ENCODE measurements at places on chromosomes 3 and 15. TPM values are rescaled to one million over a fixed set of nuclear protein-coding genes. Genes with fewer than 3 reads are reported as not detected.
A peak's percentile ranks its signal among the peaks of the same experiment; 100 is the strongest.

SPINT1 gene
- total RNA-seq, result not detected

PRICKLE2 gene
- 10.0 TPM for total RNA-seq

KBTBD12 gene
- 34.4 TPM for total RNA-seq

SLC28A2 gene
- not detected for total RNA-seq

CLSTN2 gene
- 4.5 TPM for total RNA-seq

EIF4E3 gene
- total RNA-seq, result 29.9 TPM

CHRNA5 gene
- 0.75 TPM for total RNA-seq

CCDC39 gene
- total RNA-seq, result not detected

DNA sequence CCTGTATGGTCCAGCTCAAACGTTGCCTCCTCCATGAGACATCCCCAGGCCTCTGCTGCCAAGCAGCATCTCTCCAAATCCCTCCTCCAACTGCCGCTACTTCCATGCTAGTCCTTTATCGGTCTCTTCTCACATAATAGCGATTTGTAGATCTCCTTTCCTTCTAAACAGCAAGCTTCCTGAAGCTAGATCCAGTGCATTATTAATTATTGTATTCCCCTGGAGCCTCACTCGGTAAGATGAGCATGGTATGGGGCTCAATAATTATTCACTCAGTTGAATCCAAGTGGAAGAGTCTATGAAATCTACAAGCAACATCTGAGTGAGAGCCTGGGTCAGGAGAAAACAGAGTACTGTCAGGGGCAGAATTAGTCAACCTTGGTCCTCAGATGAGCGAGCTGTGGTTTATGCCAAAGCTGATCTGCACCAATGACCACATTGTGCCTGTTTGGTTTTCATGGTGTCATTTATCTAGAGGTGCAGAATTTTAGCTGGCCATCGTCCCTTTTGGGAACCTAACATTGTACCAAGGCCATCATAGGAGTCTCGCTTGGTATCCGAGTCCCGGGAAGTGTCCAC lies 93.8 kb upstream of the UBE2E1 start:
- peak overlapping the region; percentile 4 for H3K4me3 ChIP-seq
- no peaks in the 10 kb centered on the region for H3K36me3 ChIP-seq
- H3K27ac ChIP-seq, result peak overlapping the region; percentile 53
- H3K27me3 ChIP-seq, result no peaks in the 10 kb centered on the region

- no peak overlapping the region for H3K27ac ChIP-seq
- DNase-seq, result no peak
- H3K4me1 ChIP-seq, result no peaks in the 10 kb centered on the region
- peaks cover 99% of the 10 kb centered on the region for H3K36me3 ChIP-seq
Observed at GRCh38 chr15:92989470-92989869, 89.3 kb downstream of the CHD2 start.

DNA sequence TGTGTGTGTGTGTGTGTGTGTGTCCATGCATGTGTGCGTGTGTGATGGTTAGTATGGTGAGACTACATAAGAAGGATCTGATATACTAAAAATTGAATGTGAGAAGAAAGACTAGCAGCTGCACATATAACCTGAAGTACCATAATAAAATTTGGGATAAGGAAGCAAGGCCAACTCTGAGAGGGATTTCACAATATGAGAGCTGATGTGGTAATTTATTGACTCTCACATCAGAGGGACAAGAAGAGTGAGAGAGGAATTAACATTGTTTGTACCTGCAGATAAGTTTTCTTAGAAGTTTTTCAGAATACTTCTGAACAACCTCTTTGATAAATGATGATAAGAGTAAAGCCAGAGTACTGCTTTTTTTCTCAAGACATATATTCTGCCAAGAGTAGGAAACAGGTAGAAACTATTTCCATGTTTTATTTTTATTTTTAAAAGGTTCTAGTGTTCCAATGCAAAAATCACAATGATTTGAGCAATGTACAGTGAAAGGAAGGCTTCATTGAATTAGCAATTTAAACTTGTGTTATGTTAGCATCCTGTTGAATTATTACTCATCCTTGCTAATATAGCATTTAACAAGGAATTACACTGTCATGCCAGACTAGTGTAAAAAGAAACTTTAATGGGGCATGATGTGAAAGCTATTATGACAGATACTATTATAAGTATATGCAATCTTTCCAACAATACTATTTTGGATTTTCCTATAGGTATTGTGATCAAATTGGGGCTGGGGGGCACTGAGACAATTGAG lies 415.5 kb upstream of the ARPP21 start:
- DNase-seq, result no peak
- H3K36me3 ChIP-seq, result no peaks in the 10 kb centered on the region
- H3K27me3 ChIP-seq, result no peaks in the 10 kb centered on the region
- no peak overlapping the region for H3K27ac ChIP-seq
- H3K4me3 ChIP-seq, result no peak overlapping the region

DNA sequence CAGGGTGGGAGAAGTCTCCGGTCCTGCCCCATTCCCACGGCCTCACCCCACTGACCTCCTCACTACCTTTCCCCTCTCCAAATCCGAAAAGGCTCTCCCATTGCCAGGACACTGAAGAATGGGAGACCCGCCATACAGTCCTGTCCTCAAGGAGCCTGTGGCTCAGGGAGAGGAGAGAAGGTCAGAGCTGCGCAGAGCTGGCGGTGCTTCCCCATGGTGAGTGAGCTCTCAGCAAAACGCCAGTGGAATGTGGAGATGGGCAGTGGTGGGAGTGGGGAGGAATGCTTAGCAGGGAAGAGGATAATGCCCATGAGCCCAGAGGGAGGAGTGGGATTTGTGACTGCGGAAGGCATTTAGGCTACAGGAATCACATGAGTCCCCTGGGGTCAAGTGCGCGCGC lies 20.1 kb downstream of the FAM43A start:
- no peaks in the 10 kb centered on the region for H3K36me3 ChIP-seq
- H3K27ac ChIP-seq, result no peak overlapping the region
- H3K27me3 ChIP-seq, result no peaks in the 10 kb centered on the region
- no peaks in the 10 kb centered on the region for H3K4me1 ChIP-seq
- H3K4me3 ChIP-seq, result no peak overlapping the region
- DNase-seq, result no peak

- peak overlapping the region; percentile 30 for H3K4me3 ChIP-seq
- DNase-seq, result no peak
- H3K27me3 ChIP-seq, result no peaks in the 10 kb centered on the region
- no peaks in the 10 kb centered on the region for H3K36me3 ChIP-seq
Observed at GRCh38 chr3:57890874-57891273, 117.3 kb upstream of the FLNB start.

DNA sequence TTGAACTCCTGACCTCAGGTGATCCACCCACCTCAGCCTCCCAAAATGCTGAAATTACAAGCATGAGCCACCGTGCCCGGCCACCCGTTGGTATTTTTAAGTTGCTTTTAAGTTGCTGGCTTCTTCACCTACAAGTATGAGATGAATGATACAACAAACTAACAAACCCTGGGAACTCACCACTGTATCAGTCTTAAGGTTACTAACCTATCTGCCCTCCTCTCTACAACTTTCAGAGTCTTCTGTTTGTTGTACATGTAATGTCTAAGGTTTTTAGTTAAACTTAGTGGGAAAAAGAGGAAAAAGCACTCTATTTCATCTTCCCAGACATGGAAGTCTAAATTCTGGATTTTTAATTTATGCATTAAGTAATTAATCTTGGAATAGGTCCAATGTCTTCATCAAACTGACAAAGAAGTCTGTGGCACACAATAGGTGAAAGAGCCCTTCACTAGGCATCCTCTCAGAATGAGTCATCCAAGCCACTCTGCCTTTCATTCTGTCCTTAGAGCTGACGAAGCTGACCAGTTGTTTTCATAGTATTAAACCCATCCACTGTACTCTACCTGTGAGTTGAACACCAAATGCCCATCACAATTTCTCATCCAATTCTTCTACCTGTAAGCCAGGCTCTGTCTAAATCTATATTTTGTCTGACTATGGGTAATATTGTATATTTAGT lies 936.1 kb downstream of the TUSC7 start:
- H3K36me3 ChIP-seq, result no peaks in the 10 kb centered on the region
- no peak overlapping the region for H3K4me3 ChIP-seq
- H3K27ac ChIP-seq, result no peak overlapping the region

GRCh38 chr3:191066669-191067068 lies 132.4 kb upstream of the OSTN start:
- H3K4me3 ChIP-seq, result no peak overlapping the region
- DNase-seq, result no peak
- no peaks in the 10 kb centered on the region for H3K4me1 ChIP-seq
- H3K27ac ChIP-seq, result no peak overlapping the region
- no peaks in the 10 kb centered on the region for H3K36me3 ChIP-seq

- H3K27me3 ChIP-seq, result no peaks in the 10 kb centered on the region
- H3K4me1 ChIP-seq, result no peaks in the 10 kb centered on the region
- no peak overlapping the region for H3K4me3 ChIP-seq
- H3K27ac ChIP-seq, result no peak overlapping the region
Observed at GRCh38 chr15:66894986-66895780, 170.2 kb upstream of the SMAD3 start.

DNA sequence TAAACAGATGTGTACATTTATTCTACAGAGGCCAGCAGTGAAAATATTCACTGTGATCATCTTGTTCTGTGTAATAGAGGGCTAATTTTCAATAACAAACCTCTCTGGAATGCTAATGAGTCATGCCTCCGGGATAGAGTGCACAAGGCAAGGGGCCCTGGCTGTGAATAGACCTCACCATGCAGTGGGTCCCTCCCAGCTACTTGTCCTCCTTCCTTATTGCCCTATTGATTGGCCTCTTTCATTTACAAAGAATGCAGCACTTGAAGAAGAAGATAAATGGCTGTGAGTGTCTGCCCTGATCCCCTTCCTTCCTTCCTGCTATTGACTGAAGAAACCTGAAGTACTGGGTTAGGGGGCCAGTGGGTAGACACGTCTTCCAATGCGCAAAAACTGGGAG lies 436.3 kb downstream of the WDR72 start:
- no peaks in the 10 kb centered on the region for H3K36me3 ChIP-seq
- no peaks in the 10 kb centered on the region for H3K4me1 ChIP-seq
- no peak for DNase-seq
- H3K4me3 ChIP-seq, result no peak overlapping the region
- H3K27me3 ChIP-seq, result no peaks in the 10 kb centered on the region

- no peak overlapping the region for H3K27ac ChIP-seq
- no peaks in the 10 kb centered on the region for H3K4me1 ChIP-seq
- H3K4me3 ChIP-seq, result no peak overlapping the region
Observed at GRCh38 chr15:21261965-21262850, 178.1 kb downstream of the POTEB3 start.

GRCh38 chr3:163726125-163726524 lies 1352.2 kb downstream of the SI start:
- no peak overlapping the region for H3K27ac ChIP-seq
- no peaks in the 10 kb centered on the region for H3K4me1 ChIP-seq
- no peak overlapping the region for H3K4me3 ChIP-seq
- no peaks in the 10 kb centered on the region for H3K27me3 ChIP-seq
- DNase-seq, result no peak

GRCh38 chr3:81302045-81302444 lies 459.4 kb downstream of the GBE1 start:
- no peaks in the 10 kb centered on the region for H3K4me1 ChIP-seq
- no peak overlapping the region for H3K4me3 ChIP-seq
- no peaks in the 10 kb centered on the region for H3K27me3 ChIP-seq
- no peaks in the 10 kb centered on the region for H3K36me3 ChIP-seq
- no peak for DNase-seq

- no peaks in the 10 kb centered on the region for H3K4me1 ChIP-seq
- H3K27ac ChIP-seq, result no peak overlapping the region
Observed at GRCh38 chr15:58594898-58595297, 154.6 kb downstream of the ADAM10 start.

DNA sequence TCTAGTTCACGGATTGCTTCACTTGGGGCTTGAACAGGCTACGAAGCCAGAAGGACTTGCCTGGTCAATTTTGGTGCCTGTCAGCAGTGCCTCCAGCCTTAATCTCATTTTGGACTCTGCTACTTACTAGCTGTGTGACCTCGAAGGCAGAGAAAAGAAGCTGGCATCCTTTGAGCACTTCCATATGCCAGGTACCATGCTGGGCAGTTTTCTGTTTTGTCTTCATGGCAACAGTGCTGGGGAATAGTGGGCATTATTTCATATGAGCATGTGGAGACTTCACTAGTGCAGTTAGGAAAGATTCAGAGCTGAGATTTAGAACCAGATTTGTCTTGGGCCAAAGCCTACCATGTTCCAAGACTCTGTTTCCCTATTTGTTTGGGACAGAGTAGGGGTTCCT lies 92.2 kb downstream of the LRTM1 start:
- no peak overlapping the region for H3K4me3 ChIP-seq
- H3K27ac ChIP-seq, result no peak overlapping the region
- no peaks in the 10 kb centered on the region for H3K27me3 ChIP-seq
- no peaks in the 10 kb centered on the region for H3K36me3 ChIP-seq
- no peak for DNase-seq

GRCh38 chr3:185629554-185630181 lies 43.6 kb downstream of the SENP2 start:
- no peak overlapping the region for H3K27ac ChIP-seq
- H3K4me1 ChIP-seq, result peaks cover 16% of the 10 kb centered on the region
- H3K27me3 ChIP-seq, result no peaks in the 10 kb centered on the region
- no peak overlapping the region for H3K4me3 ChIP-seq
